Esophagus squamous epithelium (tissue), 5 donors: ENCODE measurements at places on chromosomes 11 and 22.

GRCh38 chr11:3735827-3736226 lies 61.5 kb downstream of the NUP98 start:
- DNase-seq: no peak

- no peak for DNase-seq
Observed at GRCh38 chr22:30882974-30883533, 85.5 kb downstream of the MORC2 start.

- DNase-seq: no peak
Observed at GRCh38 chr11:39011797-39012196, 2413.8 kb upstream of the RAG2 start.

- DNase-seq: no peak
Observed at GRCh38 chr11:94151903-94152677, 23.4 kb downstream of the PANX1 start.

- DNase-seq: no peak
Observed at GRCh38 chr11:134647066-134647743, 235.2 kb upstream of the B3GAT1 start.

- no peak for DNase-seq
Observed at GRCh38 chr22:31615491-31615860, 46.5 kb downstream of the PISD start.
